ENCODE measurements at places on chromosomes 2 and 18. TPM values are rescaled to one million over a fixed set of nuclear protein-coding genes. Genes with fewer than 3 reads are reported as not detected.
A peak's percentile ranks its signal among the peaks of the same experiment; 100 is the strongest.

- no peak for DNase-seq
These were observed 254.8 kb downstream of the GLI2 start for GRCh38 chr2:120990451-120990871.

The GNLY gene
- 0.74 TPM for total RNA-seq

The SEPTIN10 gene
- total RNA-seq: 113 TPM

The SPATA3 gene
- total RNA-seq: not detected

- DNase-seq: no peak
These were observed 73.6 kb downstream of the ARL6IP6 start for GRCh38 chr2:152791979-152792378.

The PHOSPHO2 gene
- total RNA-seq: 2.8 TPM

- DNase-seq: no peak
These were observed 61.1 kb downstream of the ANTXR1 start for GRCh38 chr2:69073928-69074570.

DNA sequence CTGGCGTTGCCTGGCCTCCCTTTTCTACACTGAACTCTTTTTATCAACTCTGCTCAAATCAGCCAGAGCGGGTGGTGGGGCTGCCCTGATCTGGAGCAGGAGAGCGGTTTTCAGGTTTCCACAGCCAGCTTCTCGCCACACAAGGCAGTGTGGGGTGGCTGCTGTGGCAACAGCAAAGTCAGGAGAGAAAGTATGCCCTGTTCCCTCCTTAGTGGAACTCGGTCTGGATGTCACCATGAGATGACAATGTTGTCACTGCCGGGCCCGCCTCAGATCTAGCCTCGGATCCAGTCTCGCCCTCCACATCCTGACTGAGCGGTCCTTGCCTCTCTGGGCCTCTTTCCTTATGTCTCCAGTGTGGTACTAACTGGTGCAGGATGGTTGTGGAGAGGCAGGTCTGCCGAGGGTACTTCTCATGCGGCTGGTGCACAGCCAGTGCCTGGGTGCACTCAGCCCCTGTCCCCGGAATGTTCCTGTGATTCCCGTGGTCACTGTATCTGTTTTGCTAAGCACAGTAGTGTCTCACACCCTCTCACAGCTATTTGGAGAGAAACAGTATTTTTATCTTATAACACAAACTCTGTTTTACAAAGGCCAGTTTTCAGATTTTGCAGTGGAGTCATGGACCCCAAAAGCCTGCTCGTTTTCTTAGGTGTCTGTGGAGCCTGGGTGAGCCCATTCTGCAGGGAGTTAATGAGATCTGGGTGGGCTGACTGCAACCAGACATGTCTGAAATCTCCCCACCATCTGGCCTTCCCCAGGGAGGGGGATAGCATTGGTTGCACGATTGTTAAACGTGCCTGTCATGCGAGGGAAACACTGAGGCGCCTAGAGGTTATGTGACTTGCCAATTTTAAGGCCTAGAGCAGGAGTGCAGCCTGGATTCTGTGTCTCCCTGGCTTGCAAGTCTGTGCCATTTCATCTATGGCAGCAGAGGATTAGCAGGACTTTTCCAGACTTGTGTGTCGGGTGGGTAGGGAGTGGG, 261.1 kb upstream of the AGAP1 start:
- DNase-seq: no peak

GRCh38 chr2:8609357-8609811, 72.5 kb upstream of the ID2 start:
- no peak for DNase-seq

The PSTPIP2 gene
- total RNA-seq: 20.0 TPM

The CXCR4 gene
- 1.3 TPM for total RNA-seq

The UGT1A10 gene
- not detected for total RNA-seq

DNA sequence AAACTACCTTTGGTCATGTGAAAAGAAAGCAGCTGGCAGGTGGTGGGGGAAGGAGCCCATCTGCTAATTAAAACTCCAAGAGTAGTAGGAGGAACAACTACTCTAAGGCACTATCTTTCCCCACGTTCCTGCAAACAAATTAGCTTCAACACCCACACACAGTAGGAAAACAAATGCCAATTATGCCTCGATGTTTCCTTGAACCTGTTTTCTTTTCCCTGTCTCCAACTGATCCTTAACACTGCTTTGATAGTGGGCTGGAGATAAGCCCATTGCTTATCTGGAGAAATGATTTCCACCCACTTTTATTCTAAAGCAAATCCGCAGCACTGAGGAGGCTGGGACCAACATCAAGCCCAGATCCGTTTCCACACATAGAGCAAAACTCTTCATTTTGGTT, 36.0 kb downstream of the DDX18 start:
- DNase-seq: no peak

The G6PC2 gene
- not detected for total RNA-seq

DNA sequence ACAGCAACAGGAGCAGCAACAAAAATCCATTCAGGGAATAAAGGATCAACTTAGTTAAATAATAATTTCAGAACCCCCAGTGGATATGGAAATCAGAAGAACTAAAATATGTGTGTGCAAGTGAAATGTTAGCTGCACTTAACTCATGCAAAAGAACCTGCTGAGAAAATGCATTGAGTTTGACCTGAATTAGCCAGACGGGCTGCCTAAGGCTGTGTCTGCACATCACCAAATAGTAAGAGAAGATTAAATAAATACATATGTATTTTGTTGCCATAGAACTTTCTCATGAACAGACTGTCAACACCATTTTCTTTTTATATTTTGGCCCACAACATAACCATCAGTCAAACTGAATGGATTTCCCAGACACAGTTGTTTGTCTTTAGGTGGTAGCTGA, 262.0 kb upstream of the PIK3C3 start:
- DNase-seq: no peak

GRCh38 chr2:112182581-112183034, 44.4 kb downstream of the FBLN7 start:
- no peak for DNase-seq

The LAMA1 gene
- total RNA-seq: 0.05 TPM

The MTA3 gene
- 46.3 TPM for total RNA-seq

DNA sequence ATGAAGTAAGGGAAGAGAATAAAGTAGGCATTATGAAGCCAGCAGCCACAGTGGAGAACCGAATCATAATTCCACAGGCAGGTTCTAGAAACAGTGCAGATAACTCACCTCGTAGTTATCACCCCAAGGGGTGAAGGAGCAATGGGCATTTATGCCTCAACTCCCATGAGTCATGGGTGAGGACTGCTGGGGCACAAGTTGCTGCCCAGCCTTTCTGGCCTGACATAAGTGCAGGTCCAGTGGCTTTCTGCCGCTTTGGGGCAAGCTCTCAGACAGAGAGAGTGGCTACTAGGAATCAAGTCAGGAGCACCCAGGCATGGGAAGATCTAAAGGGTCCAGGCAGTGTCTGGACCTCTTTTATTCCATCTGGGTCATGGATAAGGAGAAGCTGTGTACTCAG, 149.8 kb downstream of the SUCLG1 start:
- DNase-seq: no peak

The DSG1 gene
- total RNA-seq: not detected

GRCh38 chr2:137963535-137964065, 673 bp upstream of the HNMT start:
- no peak for DNase-seq

DNA sequence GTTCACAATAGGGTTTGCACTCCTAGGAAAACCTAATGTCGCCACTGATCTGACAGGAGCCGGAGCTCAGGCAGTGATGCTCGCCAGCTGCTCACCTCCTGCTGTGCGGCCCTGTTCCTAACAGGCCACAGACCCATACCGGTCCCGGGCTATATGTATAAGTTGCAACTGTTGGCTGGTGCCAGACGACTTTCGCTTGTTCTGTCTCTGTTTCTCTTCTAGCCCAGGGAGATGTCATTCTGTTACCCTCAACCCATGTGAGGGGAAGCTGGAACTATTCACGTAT, 170.3 kb downstream of the BCL2 start:
- no peak for DNase-seq

The DSC2 gene
- total RNA-seq: 33.4 TPM

GRCh38 chr18:8771930-8772329, 66.6 kb downstream of the MTCL1 start:
- DNase-seq: no peak

- DNase-seq: no peak
These were observed 37.6 kb downstream of the ZNF516 start for GRCh38 chr18:76457475-76457874.

DNA sequence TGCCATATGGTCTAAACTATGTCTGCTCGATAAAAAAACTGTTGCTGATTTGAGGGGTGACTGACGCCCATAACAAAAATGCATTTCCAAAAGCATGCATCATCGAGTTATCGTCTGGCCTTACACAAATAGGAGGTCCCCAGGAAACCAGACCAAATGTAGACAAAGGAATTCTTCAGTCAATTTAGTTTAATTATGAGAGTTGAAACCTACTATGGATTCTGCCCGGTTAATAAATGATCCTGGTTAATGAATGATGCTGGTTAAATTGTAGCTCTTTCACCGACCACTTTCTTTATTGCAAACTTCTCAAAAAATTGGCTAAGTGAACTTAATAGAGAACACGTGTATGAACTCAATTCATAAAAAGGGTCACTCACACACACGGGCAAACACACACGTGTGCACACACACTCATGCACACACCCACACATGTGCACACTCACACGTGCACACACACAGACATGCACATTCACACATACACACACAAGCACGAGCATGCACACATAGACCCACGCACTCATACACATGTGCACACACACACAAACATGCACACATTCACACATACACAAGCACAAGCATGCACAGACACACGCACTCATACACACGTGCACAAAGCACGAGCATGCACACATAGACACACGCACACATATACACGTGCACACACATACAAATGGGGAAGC, 59.0 kb upstream of the SALL3 start:
- no peak for DNase-seq

The MC5R gene
- not detected for total RNA-seq

DNA sequence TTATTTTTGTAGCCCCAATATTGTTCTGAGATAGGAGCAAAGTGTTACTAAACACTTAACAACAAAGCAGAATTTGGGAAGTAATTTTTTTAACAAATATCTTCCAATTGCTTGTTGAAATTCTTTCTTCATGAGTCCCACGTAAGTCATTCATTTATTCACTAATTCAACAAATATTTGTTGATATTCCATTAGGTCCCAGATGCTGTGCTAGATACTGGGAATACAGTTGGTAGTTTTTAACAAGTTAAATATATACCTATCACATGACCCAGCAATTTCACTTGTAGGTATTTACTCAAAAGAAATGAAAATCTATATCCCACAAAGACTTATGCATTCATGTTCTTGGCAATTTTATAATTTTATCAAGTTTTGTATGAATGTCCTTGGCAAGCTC, 7.0 kb upstream of the BBS5 start:
- no peak for DNase-seq

DNA sequence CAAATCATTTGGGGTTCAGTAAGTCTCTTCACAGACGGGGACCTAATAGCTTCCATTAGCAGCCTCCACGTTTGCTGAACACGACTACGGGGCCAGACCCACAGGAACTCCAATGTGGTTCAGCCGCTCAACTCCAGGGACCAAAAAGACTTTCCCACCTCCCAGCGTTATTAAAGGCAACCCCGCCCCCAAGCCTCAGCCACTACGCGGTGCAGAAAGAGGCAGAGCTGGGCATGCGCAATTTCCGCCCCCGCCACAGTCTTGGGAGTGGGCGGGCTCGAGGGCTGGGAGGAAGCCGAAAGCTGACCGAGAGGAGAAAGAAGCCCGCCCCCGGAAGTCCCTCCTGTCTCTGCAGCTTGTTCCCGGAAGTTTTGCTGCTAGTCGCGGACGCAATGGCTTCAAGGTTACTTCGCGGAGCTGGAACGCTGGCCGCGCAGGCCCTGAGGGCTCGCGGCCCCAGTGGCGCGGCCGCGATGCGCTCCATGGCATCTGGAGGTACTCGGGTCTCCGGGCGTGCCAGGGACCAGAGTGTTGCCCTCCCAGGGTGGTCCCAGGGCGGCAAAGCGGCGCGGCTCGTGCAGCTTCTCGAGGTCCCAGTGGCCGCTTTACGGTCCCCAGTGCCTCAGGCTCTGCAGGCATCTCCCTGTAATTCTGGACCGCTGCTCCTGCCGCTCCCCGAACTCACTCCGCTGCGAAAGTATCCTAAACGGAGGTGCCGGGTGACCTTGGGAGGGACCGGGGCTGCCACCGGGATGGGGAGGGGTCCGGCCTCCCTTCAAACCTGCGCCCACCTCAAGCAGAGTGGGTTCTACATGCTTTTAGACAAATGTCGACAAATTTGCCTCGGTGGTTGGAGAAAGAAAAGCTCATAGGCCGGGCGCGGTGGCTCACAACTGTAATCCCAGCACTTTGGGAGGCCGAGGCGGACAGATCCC, at the start of gene COX5B:
TSS of gene COX5B (plus strand) at position 368 of the 935 bp plus-strand sequence. CDS start at position 393, 25 bp downstream.
- DNase-seq: peak; percentile 87

GRCh38 chr2:104539649-104540048, 314.3 kb upstream of the POU3F3 start:
- DNase-seq: no peak

DNA sequence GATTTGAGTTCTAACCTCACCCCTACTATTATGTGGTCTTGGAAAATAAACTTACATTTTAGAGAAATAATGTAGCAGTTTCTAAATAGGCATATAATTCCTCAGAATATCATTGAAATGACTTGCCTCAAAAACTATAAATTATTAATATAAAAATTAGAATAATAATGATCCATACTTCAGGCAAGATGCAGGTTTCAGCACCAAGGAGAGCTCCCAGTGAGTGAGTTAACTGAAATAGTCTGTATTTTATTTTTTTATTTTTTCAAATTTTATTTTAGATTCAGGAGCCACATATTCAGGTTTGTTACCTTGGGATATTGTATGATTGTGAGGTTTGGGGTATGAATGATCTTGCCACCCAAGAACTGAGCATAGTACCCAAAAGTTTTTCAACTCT, 472.2 kb upstream of the DCC start:
- no peak for DNase-seq

The CDH19 gene
- not detected for total RNA-seq

- DNase-seq: no peak
These were observed 251.7 kb upstream of the PXDN start for GRCh38 chr2:1995987-1996386.

The VPS54 gene
- 12.4 TPM for total RNA-seq

- no peak for DNase-seq
These were observed 2.2 kb downstream of the SH2D6 start for GRCh38 chr2:85420536-85421259.

- DNase-seq: no peak
These were observed 165.9 kb upstream of the NDUFV2 start for GRCh38 chr18:8936619-8937018.

DNA sequence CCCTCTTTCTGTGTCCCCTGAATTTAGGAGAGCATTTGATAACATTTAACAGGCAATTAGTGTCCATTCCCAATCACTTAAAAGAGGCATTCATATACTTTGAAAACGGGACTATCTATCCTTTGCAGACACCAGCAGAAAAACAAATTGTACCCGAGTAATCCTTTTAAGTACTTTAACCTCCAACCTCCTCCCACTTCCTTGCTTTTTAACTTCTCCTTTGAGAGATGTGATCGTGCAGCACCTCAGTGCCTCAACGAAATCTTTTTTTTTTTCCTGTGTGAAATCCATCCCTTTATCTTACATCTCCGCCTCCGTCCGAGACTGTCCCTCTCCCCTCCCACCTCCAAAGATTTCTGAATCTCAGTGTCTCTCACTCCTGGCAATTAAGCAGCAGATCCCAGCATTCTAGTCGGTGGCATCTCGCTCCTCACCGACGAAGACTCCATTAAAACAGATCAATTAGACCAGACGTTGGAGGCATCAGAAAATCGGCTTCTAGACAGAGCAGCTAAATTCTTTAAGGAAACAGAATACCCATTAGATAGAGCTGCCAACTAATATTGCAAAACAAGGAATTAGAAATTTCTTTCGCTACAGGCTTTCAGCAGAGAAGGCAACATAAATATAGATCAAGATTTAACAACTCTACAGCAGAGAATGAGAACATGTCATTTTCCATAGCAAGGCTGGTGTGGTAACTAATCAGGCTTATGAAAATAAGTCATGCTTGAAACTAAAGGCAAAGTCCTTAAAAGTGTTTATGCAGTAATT, 1.9 kb upstream of the TMEFF2 start:
- no peak for DNase-seq
